ENCODE measurements at places on chromosomes 5 and 9.

DNA sequence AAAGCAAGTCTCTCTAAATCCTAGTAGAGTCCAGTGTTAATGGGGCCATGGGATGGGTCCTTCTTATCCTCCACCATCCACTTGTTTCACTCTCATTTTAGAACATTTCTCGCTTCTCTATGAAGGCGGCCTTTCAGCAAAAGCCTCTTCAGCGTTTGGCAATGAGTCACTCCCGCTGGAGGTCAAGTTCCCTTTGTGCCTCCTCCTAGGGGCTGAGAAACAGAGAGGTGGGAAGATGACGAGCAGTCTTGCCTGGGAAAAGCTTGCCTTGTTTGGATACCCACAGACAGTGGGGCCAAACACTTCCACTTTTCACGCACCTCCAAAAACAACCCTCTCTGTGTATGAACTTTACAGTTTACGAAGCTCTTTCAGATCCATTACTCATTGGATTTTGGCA lies 168.8 kb downstream of the GABBR2 start:
- DNase-seq, result no peak

DNA sequence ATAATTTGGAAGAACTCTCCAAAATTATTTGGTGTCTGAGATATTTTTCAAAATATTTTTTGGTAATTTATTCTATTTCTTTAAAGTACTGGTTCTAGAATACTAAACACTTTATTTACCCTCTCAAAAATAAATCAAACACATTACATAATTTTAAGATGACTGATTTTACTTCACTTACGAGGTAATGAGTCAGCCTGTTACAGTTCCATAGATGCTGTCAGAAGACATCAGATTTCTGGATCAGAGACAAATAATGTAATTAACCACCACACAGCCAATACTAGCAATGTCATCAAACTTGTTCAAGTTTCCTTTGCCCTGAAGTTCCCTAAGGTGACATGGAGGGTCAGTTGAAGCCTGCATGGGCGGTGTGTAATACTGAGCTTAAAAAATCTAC lies 106.1 kb upstream of the CDH9 start:
- DNase-seq, result no peak

- no peak for DNase-seq
Measured at GRCh38 chr5:176540476-176540899, 3.3 kb upstream of the RNF44 start.

DNA sequence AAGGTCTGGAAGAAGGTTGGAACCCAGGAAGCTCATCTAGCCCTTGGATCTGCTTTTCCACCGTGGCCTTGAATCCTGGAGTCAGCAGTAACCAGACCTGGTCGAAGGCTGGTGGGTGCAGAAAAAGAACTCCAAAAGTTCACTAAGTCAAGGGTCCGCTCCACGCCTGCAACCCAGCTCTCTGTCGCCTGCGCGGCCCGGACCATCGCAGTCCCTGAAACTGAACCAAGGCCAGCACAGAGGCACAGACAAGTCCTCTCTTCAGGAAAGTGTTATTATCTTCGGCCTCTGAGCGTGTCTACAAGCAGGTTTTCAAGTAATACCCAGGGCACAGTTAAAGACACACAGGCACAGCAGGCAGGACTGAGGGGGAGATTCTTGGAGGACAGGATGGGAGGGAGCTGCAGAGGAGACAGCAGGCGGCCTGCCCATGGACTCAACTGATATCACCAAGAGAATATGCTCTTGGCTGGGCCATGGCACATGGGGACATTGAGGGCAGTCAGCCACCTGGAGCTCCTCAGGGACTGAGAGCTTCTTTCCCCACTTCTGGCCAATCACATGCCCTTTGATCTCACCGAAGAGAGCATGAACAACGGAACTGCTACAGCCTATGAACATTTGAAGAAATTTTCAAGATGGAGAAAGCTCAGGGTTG lies 45.8 kb upstream of the SEMA4D start:
- DNase-seq, result no peak

DNA sequence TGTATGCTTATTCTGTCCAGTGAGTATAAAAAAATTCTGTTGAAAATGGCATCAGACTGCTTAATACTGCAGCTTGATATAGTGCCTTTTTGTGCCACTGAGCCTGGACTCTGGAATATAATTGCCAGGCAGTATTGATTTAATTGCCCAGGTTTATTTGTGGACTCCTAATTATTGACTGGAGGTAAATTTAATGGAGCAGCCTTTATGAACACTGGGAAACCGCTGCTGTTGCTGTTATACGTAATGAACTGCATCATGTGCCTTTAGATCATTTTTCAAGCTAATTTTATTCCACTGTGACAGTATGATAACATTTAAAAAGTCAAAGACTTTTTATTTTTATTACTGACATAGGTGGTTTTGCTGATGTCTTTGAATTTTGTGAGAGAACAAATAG lies 90.2 kb upstream of the SH3GL2 start:
- DNase-seq, result no peak

GRCh38 chr9:19379697-19380046 lies 364 bp downstream of the RPS6 start:
- peak; percentile 20 for DNase-seq

GRCh38 chr9:24413651-24414050 lies 132.0 kb downstream of the IZUMO3 start:
- DNase-seq, result no peak

DNA sequence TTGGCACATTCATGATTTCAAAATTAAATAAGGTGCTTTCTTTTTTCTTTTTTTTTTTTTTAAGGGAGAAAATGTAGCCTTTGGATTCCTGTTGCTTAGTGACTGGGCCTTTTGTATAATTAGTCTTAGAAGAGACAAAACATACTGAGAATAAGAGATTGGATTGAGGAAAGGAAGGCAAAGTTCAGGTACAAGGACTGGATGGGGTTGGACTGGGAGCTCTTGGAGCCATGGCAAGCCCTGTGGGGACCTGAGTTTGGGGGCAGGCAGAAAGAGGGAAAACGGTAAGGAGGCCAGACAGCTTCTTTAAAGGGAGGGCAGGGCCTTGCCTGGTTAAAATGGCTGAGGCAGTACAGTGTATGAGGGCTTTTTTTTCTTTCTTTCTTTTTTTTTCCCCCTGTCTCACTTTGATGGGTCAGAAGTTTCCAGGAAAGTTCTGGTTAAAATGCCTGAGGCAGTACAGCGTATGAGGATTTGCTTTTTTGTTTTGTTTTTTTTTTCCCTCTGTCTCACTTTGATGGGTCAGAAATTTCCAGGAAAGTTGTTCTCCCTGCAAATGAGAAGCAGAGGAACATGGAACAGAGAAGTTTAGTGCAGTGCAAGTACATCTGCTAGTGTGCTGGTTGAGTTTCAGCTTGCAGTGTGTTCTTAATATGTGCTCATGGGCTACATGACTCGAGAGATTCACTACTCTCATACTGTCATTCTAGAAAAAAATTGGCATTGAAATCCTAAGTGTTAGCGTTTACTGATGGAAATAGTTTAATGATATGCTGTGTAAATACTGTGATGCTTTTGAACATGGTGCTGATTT lies 16.8 kb downstream of the SNX18 start:
- DNase-seq, result no peak

- DNase-seq, result no peak
Measured at GRCh38 chr9:126327006-126327713, 531 bp downstream of the MVB12B start.

GRCh38 chr5:158496624-158497023 lies 603.1 kb downstream of the EBF1 start:
- DNase-seq, result no peak

DNA sequence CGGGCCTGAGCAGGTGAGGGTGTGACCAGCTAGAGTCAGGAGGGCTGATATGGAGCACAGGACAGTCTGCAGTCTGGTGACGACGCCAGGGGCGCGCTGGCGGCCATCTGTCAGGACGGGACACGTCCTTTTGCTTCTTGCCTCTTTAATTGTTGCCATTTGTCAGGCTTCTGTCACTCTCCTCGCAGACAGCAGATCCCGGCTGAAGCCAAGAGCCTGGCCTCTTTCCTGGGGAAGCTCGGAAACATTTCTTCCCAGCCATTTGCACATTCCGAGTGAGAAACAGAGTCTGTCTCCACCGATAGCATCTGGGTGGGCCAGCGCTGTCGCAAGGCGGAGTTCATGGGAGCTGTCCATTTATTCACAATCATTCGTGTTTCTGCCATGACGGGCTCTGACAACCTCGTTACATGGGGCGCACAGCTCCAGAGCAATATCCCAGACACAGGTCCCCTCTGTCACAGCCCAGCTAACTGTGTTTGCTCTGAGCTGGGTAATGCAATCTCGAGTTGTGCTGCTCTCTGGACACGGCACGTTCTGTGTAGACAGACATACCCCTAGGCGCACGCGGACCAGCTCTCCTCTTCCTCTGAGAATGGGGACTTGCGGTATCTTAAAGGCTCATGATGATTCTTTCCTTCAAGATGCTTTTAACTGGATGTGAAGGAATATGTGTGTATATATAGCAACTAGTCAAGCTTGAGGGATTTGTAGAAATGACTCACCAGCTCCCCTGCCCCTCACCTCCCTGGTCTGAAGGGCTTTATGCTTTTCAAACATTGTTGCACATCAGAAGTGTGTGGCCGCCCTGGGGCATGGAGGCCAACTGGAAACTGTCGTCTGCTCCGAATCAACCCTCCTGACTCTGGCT lies 105.3 kb upstream of the FCN2 start:
- no peak for DNase-seq

GRCh38 chr9:73135394-73135793 lies 16.3 kb upstream of the ANXA1 start:
- DNase-seq, result no peak

DNA sequence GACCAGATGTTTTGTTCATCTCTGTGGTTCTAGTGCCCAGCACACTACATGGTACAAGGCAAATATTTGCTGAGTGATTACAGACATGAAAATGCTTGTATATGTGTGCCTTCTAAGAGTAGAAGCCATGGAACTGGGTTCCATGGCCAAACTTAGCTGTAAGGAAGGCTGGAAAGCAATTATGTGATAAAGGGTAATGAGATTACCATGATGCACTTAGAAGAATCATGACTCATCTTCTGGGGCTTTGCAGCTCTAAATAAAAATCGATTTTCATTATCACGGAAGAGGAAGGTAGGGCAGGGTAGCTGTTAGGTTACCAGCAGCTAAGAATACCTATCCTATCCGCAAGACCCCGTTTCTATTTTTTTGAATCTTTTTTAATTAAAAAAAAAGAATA lies 28.0 kb downstream of the RFK start:
- DNase-seq, result no peak

DNA sequence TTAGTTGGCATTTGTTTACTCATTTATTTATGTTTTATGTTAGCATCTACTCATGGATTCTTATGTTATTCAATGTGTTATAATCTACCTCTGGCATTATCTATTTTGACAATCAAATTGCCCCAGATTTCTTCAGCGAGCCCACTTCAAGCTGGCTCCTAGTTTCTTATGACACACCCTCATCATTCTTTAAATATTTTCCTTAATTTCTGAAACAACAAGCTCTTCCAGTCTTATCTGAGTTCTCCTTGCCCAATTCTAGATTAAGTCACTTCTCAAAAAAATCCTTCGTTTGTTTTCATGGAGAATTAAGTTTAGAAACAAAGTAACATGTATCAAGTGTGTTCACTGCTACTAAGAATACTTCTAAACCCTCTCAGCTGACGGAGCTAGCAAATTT lies 229.8 kb downstream of the SEMA5A start:
- DNase-seq, result no peak

- no peak for DNase-seq
Measured at GRCh38 chr9:73133022-73133651, 18.5 kb upstream of the ANXA1 start.

DNA sequence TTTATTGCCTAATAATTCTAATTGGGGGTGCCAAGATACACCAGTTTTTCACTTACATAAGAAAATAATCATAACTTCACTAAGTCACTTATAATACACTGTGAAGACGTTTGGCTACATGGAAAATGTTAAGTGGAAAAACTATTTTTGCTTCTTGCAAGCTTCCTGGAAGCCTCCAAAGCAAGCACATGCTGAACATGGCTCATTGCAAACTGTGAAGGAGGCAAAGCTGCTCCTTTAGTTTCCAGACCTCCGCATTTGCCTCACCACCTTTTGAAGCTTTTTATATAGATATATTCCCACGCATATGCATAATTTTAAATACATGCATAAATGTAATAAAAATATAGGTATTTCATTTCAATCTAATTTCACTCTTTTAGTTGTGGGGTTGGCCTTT lies 285.6 kb upstream of the PRDM9 start:
- no peak for DNase-seq

DNA sequence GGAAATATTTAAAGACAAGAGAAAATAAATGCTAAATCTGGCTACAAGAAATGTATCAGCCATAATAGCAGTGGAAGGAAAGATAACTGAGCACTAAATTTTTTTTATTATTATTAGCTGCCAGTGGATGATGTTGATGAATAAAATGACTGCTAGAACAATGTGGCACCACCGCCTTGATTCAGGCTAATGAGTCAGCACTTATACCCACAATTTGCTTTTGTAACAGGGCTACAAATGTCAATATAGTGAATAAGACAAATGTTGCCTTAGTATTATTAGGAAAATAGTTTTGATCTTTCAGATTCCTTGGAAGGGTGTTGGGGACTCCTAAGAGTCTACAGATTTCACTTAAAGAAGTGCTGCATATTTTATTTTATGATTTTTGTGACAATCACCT lies 555.2 kb upstream of the GRAMD2B start:
- DNase-seq, result no peak

DNA sequence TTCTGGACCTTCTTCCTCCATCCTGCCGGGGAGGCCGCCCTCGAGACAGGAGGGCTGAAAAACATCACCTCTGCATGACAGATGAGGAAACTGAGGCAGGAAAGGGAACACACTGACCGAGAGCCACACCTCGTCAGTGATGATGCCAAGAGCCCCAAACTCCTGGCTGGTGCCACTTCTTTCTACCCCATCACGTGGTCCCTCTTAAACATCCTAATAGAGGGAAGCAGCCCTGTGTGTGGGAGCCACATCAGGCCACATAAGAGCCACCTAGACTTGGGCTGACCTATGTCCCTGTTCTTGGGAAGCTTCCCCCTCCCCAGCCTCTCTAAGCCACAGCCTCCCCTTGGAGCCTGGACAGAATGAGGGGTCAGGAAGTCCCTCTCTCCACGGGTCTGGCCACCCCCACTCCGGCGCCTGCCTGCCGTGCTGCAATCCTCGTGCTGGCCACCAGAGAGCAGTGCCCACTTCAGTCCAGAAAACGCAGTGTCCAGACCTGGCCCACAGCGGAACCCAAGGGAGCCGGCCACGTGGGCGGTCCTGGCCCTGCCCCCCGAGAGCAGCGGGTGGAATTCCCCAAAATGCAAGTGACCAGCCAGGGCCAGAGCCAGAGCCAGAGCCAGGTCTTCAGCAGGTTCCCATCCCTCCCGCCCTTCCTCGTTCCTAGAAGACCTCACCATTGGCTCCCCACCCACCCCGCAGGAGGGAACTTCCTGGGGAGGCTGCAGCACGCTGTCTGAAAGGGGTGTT lies 54.7 kb upstream of the SARDH start:
- DNase-seq, result peak; percentile 40

- no peak for DNase-seq
Measured at GRCh38 chr5:119329666-119330065, 26.2 kb upstream of the TNFAIP8 start.

- peak; percentile 3 for DNase-seq
Measured at GRCh38 chr5:115549154-115549553, 4.6 kb upstream of the FEM1C start.

GRCh38 chr9:13597004-13597403 lies 317.5 kb upstream of the MPDZ start:
- DNase-seq, result no peak

- no peak for DNase-seq
Measured at GRCh38 chr9:136937186-136938001, 7.1 kb downstream of the FBXW5 start.

GRCh38 chr5:95069021-95069420 lies 215.9 kb downstream of the MCTP1 start:
- DNase-seq, result no peak

- DNase-seq, result no peak
Measured at GRCh38 chr9:27421577-27421976, 102.5 kb upstream of the IFNK start.
